ENCODE measurements at places on chromosomes 7 and 10.

DNA sequence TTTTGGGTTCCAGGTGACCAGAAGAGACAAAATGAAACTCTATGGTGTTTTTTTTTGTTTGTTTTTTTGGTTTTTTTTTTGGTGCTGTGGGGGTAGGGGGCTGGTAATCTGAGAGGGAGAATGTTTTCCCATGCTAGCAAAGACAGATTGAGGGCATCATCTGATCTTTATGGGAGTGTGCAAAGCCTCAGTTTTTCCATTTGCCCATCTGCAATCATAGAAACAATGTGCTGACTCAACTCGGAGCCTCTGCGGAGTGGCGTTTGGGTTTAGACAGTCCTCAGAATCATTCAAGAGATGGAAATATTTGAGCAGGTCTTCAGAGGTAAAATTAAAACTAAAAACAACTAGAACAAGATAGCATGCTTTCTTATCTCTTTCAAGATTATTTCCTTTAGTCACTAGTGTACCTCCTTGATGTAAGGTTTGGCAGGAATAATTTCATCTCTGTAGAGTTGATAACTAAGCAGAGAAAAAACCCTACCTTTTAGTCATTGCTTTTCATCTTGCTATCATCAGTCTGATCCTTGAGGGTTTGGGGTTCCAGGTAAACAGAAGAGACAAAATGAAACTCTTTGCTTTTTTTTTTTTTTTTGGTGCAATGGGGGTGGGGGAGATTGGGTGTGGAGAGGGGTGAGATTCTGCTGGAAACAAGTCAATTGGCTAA lies 18.0 kb downstream of the CNNM2 start:
- DNase-seq: no peak

- no peak for DNase-seq
Observed at GRCh38 chr10:108956149-108956548, 967.2 kb downstream of the XPNPEP1 start.

GRCh38 chr7:74464931-74465886 lies 11.5 kb downstream of the GTF2IRD1 start:
- no peak for DNase-seq

GRCh38 chr7:70942791-70943190 lies 189.2 kb upstream of the GALNT17 start:
- no peak for DNase-seq

- no peak for DNase-seq
Observed at GRCh38 chr10:89954787-89955566, 253.6 kb downstream of the KIF20B start.

DNA sequence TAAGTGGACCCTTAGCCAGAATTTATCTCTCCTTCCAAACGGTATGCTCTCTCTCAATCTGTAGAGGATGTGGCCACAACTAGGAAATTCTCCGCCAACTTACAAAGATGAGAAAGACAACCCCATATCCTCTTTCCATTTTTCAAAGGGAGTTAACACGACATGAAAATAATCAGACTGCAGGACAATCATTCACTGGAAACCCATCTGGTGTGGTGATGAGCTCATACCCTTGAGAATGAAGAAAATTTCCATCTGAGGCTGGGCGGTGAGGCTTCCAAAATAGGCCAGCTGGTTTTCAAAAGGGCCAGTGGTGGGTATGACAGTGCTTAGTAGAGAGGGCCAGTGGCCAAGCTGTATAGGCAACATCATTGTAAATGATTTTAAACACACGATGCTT lies 369.6 kb downstream of the FRMD4A start:
- no peak for DNase-seq

GRCh38 chr10:100562008-100562672 lies 26.4 kb downstream of the HIF1AN start:
- DNase-seq: no peak

GRCh38 chr10:113554214-113554613 lies 1.4 kb downstream of the HABP2 start:
- no peak for DNase-seq

- no peak for DNase-seq
Observed at GRCh38 chr10:98474628-98475027, 27.9 kb upstream of the HPS1 start.

- no peak for DNase-seq
Observed at GRCh38 chr10:110951381-110951780, 32.0 kb downstream of the SHOC2 start.

GRCh38 chr7:41133690-41134299 lies 569.1 kb downstream of the INHBA start:
- no peak for DNase-seq

- DNase-seq: no peak
Observed at GRCh38 chr7:66575398-66575797, 53.3 kb upstream of the KCTD7 start.

- no peak for DNase-seq
Observed at GRCh38 chr10:95626500-95626899, 30.0 kb downstream of the ALDH18A1 start.

- DNase-seq: no peak
Observed at GRCh38 chr10:131577786-131578471, 266.4 kb upstream of the TCERG1L start.

GRCh38 chr10:62637249-62638061 lies 167.1 kb upstream of the ADO start:
- no peak for DNase-seq

- no peak for DNase-seq
Observed at GRCh38 chr10:12716042-12716441, 285.5 kb downstream of the CCDC3 start.

DNA sequence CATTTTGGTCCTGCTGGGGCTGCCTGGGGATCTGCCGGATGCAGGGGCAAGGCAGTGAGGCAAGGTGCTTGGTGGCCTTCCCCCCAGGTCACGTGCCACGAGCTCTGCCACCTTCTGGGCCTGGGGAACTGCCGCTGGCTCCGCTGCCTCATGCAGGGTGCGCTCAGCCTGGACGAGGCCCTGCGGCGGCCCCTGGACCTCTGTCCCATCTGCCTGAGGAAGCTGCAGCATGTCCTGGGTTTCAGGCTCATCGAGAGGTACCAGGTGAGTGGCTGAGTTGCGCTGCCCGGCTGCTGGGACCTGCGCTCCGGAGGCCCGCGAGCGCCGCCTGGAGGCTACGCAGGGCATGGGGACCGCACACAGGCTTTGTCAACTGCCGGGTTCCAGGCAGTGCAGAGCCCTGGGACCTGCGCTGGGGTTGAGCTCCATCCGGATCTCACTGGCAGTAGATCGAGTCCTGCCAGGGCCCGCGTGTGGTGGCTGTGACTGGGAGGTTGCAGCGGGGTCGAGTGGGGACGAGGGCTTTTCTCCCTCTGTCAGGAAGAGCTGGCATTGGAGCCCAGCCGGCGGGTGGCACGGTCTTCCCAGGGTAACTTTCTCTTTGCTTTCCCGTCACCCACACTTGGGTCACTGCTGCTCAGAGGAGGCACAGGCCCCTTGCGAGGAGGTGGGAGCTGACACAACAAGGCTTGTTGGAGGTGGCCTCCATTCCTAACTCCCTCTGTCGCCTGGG lies 21.7 kb downstream of the AMZ1 start:
- DNase-seq: no peak

DNA sequence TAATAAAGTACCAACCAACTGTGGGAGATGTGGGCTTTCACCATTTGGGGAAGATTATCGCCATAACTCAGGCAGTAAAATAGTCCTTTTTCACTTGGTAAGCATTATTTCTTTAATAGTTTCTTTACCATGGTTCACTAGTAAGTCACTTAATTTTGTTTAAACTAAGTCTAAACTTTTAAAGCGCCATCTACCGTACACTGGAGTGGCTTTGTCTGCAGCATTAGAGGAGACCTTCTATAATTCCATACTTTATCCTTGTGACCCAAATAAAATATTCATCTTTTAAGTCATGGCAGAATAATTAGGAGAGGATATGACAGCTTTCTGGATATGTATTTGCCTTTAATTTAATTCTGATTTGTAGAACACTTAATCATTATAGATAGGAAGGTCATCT lies 468.0 kb downstream of the MAGI2 start:
- DNase-seq: no peak

DNA sequence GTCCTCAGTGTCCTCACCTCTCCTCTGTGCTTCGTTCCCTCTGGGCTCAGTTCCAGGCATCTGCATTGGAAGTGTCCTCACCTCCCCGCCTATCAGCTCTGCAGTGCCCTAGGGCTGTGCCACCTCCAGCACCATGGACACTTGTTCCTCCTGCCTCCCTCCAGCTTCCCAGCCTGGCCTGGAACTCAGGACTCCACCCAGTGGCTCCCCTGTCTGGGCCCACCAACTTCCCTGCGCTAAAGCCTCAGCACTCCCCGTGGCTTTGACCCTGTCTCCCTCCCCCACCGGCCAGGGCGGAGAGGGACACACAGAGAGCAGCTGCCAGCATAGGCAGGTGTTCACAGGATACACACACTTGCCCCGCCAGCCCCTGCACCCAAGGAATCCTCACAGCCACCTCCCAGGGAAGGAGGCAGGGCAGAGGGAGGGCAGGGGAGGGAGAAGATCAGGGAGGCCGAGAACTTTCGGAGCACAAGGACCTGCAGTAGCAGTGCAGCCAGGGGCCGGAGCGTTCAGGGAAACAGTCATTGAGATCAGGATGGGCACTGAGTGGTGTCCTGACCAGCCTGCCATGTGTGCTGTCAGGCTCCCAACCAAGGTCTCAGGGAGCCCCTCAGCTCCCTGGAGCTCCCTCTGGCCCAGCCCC lies 31.3 kb downstream of the ANXA8 start:
- no peak for DNase-seq

DNA sequence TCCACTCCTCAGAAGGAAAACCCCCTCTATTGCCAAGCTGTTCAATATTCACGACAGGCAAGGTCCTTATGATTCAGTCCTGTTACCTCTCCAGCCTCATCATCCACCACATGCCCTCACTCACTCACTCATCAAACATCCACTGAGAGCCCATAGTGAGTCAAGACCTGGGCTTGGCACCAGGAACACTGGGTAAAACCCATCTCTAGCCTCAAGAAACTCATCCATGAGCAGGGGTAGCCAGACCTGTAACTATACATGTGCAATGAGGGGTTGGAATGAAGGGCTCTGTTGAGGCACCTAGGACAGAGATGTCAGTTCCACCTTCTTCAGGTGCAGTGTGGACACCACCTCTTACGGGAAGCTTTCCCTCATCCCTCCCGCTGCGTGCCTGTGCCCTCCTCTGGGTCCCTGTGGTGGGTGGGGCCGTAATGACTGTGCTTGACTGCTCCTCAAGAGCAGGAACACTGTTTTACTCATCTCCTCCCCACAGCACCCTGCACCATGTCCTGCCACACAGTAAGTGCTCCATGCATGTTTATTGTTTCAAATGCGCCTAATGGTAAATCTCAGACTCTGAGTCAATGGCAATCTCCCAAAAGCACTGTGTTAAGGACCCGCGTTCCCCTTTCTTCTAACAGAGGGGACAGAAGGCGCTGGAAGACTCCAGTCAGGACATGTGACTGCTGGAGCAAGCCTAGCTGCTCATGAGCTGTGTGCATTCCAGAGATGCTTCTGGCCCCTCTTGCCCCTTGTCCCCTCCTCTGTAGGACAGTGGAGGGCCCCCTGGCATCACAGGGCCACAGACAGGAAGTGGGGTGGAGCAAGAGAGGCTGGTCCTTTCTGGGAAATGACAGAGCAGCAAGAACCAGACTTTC lies 95.4 kb downstream of the HIPK2 start:
- no peak for DNase-seq

DNA sequence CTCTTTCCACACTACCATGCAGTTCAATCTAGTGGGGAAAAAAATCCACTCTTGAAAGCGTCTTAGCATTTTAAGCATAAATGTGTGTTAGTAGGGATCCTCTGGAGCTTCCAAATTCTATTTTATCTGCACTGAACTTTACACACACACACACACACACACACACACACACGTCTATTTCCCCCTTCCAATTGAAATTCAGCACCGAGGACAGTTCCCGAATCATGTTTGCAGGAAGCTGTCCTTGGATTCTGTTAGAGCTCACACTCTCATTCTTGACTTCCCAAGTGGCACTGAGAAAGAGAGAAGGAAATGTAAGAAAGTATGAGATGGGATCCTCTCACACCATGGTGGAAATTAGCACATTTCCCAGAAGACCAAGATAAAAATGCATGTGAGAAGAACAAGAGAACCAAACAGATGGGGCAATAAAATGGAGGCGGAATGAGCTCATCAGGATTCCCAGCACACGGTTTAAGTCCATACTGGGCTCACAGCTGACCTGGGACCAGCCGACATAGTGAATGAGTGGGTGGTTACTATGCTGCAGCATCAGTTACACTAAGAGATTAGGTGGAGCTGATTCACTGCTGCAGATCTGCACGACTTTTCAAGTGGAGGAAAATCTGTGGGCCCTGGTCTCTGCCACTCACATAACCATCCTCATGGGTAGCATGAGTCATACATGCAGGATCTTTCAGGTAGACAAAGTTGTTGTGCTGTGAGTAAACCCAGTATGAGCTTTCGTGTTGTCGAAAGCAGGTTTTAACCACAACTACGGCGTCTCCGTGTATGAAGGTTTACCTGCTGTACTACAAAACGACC lies 3.3 kb upstream of the NPTX2 start:
- DNase-seq: no peak

DNA sequence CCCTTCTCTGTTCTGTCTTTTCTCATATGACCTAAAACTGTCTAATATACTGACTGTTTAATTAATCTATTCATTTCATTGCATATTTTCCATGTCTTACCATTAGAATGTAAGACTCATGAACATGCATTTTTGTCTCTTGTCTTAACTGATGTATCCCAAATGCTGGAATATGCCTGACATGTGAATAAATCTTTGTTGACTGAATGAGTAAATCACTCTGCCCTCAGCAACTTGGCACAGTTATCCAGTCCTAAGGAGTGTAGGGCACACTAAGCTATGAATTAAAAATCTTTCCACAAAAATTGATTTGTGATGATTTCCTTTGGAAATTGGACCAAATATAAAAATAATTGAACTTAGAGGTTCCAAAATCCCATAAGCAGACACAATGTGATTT lies 111.3 kb downstream of the ETV1 start:
- no peak for DNase-seq

DNA sequence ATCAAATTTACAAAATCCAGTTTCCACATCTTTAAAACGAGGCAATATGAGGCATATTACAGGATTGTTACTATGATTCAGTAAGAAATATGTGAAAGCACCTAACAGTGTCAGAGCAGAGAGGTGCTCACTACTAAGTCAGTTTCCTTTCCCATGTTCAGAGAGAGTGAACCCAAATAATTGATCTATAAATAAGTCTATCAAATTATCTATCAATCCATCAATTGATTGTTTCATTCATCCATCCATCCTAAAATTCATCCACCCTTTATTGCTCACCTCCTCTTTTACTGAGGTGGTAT lies 340.8 kb downstream of the SUGCT start:
- DNase-seq: no peak

DNA sequence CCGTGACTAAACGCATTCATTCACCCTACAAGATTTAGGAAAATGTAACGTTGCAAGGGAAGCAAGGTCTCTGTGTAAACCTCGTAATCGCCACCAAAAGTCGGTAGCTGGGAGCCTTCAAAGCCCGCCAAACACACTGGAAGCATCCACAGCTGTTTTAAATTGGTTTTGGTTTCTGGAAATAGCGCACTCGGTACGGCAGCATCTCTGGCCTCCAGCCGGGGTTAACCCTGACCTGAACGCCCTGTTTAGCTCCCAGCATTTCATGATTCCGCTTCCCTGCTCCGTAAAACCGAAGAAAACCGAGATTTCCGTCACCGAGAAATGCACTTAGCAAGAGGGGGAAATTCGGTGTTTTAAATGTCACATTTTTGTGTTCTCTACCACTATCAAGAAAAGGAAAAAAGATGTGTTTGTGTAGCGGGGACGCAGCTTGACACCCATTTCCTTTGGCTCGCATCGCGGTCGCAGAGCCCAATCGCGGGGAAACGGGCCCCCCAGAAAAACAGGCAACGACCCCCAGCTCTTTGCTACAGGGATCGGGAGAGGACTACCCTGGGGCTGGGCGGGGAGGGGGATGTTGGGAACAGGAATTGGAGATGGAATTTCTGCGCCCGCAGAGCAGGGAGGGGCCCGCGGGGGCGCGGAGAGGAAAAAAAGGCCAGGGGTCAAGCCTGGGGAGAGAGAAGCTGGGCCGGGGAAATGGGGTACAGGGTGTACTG lies 646 bp downstream of the SGCE start:
- no peak for DNase-seq

Data from esophagus squamous epithelium (tissue), 5 donors.